ACHN (cell line): ENCODE measurements at places on chromosomes 6 and 20.
A peak's percentile ranks its signal among the peaks of the same experiment; 100 is the strongest.

- no peak for DNase-seq
Measured at GRCh38 chr6:148898376-148899014, 151.7 kb downstream of the UST start.

DNA sequence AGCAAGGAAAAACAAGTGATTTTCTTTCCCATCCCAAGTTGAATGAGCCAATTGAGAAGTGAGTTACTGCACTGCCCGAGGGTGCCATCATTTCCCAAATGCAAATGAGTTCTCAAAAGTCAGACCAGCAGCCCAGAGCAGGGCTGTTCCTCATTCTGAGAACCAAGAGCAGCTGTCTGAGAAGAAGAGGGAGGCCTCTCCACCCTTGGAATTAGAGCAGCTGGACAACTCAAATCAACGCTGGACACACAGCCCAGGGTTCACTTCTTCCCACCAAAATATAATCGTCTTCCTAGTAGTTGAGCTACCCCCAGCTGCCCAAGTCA lies 4.6 kb upstream of the PREX1 start:
- no peak for DNase-seq

- no peak for DNase-seq
Measured at GRCh38 chr20:63635431-63636141, 8.7 kb upstream of the GMEB2 start.

- DNase-seq = no peak
Measured at GRCh38 chr20:45269056-45269455, 14.7 kb upstream of the SLPI start.

- no peak for DNase-seq
Measured at GRCh38 chr20:63029358-63030121, 22.8 kb upstream of the BHLHE23 start.

GRCh38 chr6:73797861-73798260 lies 101.9 kb downstream of the CD109 start:
- DNase-seq = no peak

DNA sequence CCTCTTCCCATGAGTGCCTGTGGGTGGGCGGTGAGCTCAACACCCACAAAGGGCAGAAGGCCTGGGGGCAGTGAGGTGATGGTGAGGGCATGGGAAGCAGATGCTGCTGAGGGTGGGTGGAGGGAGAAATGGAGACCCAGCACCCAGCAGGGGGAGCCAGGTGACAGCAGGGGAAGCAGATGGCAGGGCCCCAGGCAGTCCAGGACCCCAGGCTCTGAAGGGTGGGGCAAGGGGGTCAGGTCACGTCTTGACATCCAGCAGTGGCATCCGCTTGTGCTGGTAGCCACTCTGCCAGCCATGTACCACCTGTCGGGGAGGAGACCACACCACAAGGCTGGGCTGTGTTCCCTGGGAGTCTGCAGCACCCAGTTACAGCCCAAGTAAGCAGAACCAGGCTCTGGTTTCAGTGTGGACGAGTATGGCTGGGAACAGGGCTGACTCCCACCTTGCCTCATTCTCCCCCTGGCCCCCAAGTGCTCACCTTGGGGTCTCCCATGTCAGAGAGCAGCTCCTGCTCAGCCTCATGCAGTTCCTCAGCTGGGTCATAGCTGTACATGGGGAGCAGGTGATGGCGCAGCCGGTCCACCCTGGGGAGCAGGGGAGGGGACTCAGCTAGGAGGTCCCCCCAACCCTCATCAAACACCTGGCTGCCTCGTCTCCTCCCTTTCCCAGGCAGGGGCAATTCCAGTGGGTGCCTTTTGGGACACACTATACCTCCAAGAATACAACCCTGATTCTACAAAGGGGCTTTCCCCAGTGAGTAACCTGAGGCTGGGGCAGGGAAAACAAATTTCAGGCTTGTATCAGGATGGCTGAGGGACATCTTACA lies 2.0 kb downstream of the SMIM29 start:
- peak; percentile 48 for DNase-seq

- DNase-seq = no peak
Measured at GRCh38 chr6:130946076-130946475, 117.0 kb downstream of the EPB41L2 start.

- DNase-seq = no peak
Measured at GRCh38 chr6:12893036-12893435, 176.5 kb downstream of the PHACTR1 start.

DNA sequence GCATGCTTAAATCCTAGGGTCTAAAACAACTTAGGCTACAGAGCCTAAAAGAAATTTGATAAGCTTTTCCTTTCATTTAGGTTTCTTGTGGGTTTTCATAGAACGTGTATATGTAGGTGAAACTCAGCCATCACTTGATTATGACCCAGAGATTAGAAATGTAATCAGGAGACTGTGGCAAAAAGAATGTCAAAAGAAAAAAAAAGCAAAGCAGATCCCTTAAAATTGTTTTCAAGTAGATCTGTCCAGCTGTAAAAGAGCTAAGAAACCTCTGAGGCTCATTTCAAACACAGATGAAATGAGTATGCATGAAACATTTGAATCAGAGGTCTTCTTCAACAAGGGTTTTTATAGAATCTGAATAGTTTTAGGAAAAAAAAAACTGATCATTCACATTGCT lies 341.3 kb upstream of the PRDM1 start:
- no peak for DNase-seq

DNA sequence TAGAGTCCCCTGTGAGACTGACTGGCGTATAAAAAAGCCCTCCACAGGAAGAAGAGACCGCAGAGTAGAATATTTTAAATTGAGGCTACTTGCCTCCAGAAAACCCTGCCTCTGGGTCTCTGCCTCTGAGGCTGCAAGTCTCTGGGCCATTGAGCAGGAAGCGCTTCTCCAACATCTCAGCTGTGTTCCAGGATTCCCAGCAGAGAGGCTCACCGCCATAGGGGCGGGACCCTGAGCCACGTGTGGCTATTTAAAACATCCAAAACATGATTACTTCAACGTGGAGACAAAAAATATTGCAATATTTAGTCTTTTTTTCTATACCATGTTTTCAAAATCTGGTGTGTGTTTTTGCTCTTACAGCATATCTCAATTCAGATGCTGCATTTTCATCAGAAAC lies 59.4 kb downstream of the GNAS-AS1 start:
- no peak for DNase-seq

DNA sequence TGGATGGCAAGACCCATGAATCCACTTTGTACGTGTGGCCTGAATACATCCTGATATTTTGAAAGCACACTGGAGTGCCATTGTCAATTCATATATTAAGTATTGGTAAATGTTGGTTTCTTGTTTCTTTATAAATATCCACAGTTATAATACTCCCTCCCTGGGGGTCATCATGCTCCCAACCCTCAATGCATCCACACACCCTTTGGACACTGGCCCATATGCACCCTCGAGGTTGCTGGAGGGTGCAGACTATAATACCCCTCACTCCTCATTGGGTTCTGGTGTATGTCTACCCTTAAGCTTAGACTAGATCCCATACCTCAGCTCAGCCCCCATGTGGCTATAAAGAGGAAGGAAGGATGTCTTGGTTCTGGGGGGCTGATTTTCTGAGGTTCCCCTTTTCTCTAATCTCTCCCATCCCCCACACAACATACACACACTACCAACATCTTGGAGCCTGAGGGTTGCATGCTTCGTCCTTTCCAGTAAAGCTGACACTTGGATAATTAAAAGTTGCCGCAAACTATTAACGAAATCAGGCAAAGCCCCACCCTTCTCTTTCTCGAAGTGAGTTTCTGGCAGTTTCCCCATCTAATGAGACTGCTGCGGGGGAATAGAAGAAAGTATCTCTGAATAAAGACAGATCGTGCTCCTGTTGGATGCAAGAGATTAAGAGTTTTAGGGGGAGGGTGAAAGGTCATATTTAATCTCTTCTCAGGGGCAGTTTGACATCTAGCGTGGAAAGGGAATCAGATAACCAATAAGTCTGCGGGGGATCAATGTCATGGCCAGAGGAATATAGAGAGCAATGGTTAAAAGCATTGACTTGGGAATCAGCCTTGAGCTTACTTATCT lies 7.4 kb downstream of the PIM1 start:
- DNase-seq = no peak

- no peak for DNase-seq
Measured at GRCh38 chr6:11810854-11811643, 32.4 kb upstream of the ADTRP start.

GRCh38 chr6:104843229-104843628 lies 16.5 kb downstream of the HACE1 start:
- DNase-seq = no peak

GRCh38 chr6:35016502-35017321 lies 124.4 kb downstream of the TCP11 start:
- DNase-seq = no peak

DNA sequence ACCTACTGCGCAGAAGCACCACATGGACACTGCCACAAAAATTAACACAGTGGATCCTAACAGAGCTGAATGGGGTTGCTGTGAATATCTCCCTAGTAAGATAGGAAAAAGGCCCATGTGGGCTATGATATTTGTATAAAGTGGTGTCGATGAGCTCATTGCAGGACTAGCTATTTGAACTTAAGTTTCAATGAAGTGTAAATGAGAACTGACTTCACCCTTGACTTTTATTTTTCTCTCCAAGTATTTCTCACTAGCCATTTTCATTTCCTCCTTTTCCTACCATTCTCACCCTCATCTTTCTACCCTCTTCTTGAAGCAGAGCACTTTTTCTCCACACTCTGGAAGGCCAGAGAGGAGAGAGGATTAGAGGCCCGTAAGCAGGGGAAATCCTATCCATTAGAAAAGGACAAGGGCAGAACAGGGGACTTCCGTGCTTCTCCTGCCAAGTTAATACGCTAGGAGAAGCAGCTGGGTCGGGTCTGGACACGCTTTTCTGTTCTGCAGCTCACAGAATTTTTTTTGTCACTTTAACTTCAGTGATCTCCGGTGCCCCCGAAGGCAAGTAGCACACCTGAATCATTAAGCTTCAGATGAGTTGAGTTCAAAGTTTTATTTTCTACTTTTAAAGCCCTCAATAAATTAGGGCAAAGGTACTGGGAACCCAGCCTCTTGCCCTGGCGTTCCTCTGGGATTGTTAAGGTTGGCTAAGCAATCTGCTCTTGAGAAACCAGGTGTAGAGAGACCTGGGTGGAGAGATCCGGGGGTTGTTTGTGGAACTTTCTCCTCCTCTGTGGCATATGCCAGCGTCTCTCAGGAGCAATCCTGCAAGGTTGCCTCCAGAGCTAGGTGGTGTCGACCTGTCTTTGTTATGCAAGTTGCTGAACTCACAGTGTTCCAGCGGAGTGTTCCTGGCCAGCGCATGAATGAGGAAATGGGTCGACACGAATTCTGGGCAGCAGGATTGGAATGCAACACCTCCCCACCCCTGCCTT lies 56.2 kb upstream of the ARID1B start:
- peak; percentile 1 for DNase-seq

GRCh38 chr20:59805786-59806577 lies 127.5 kb downstream of the SYCP2 start:
- no peak for DNase-seq

DNA sequence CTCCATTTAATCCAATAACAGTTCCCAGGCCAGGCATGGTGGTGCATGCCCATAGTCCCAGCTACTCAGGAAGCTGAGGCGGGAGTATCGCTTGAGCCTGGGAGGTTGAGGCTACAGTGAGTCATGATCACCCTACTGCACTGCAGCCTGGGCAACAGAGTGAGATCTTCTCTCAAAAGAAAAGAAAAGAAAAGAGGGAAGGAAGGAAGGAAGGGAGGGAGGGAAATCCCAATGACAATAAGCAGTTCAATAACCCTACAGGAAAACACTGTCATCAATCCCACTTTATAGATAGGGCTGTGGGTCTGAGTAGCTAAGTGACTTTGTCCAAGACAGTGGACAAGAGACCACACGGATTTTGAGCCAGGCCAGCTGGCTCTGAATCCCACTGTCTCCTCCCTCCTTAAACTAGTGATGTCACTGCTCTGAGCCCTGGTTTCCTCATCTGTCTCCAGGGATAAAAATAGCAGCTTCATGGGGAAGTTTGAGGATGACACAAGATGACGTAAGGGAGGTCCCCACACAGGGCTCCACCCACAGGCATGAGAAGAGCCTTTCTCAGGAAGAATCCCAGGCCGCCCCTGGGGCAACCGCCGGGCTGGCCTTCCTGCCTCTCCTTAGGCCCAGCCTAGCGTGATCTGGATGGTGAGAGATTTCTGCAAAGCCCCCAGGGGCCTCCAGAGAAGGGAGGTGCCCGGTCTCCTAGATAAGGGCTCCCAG lies 7.2 kb upstream of the TRIB3 start:
- DNase-seq = peak; percentile 55

DNA sequence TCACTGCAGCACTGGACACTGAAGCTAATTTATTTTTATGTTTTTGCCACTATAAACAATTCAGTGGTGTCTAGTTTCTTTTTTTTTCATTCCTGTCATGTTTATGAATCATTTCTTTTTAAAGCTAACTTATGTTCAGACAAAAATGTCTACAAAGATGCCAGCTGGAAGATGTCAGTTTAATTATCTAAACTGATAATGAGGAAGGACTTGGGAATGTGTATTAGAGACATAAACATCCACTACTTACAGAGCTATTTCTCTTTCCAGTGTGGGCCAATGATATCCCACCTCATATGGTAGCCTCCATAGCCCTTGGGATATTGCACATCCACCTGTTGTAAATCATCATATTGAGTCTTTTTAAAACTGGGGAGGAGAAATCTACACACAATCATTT lies 132.1 kb upstream of the FAM184A start:
- no peak for DNase-seq

- no peak for DNase-seq
Measured at GRCh38 chr6:4426968-4427367, 291.6 kb upstream of the ECI2 start.

DNA sequence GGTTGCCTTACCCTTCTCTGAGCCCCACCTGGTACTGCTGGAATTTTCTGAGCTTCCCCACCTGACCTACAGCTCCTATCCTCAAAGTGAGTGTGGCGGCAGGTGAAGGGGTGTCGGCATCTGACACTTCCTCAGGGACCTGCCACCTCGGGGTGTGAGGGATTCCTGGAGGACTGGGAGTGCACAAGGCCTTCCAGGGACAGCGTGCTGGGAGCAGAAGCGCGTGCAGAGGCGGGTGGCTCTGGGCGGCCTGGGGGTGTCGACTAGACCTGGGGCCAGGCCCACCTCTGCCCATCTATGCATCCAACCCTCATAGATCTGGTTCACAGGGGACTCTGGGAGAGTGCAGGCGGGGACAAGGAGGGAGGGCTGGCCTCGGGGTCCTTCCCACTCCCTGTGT lies 7.8 kb downstream of the DLGAP4 start:
- DNase-seq = no peak

- DNase-seq = peak; percentile 84
Measured at GRCh38 chr6:105359419-105360370, 43.2 kb downstream of the PREP start.

GRCh38 chr20:21677781-21678180 lies 27.7 kb upstream of the PAX1 start:
- no peak for DNase-seq
